ENCODE measurements at places on chromosomes 1 and 21.

- DNase-seq: no peak
Measured at GRCh38 chr1:51768971-51769588, 109.4 kb downstream of the NRDC start.

- no peak for DNase-seq
Measured at GRCh38 chr1:185733818-185734735, at the start of gene HMCN1. HMCN1 (plus strand) TSS chr1:185734391; CDS start chr1:185734780, 389 bp downstream.

GRCh38 chr1:59990470-59990869, 63.9 kb upstream of the CYP2J2 start:
- no peak for DNase-seq

DNA sequence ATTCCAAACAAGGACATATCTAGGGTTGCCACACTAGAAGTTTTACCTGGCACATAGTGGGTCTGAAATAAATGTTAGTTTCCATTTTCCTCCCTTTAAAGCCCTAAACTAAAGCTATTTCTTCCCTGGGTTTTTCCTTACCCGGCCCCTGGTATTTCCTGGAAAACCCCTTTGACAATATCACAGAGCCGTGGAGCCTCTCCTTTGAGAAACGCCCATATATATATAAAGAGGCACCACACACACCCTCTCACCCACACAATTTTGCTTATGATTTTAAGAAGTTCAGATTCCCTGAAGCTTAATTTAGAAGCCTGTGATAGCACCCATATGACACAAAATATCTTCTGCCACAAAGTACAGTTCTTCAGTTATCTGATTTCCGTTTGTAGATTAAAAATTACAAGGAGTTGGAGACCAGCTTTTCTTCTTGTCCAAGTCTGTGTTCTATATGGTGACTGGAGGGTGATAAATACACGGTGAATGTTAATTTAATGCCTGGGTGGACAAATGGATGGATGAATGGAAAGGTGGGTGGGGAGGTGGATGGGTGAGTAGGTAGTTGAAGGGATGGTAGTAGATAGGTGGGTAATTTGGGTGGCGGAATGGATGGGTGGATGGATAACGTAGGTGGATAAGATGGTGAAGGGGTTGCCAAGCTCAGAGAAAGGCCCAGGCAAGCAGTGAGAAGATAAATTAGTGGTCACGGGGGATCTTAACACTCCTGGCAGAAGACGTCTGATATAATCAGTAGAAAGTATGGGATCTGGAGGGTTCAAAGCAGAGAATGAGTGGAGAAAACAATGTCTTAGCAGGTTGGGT, 154.4 kb upstream of the FGGY start:
- DNase-seq: no peak

DNA sequence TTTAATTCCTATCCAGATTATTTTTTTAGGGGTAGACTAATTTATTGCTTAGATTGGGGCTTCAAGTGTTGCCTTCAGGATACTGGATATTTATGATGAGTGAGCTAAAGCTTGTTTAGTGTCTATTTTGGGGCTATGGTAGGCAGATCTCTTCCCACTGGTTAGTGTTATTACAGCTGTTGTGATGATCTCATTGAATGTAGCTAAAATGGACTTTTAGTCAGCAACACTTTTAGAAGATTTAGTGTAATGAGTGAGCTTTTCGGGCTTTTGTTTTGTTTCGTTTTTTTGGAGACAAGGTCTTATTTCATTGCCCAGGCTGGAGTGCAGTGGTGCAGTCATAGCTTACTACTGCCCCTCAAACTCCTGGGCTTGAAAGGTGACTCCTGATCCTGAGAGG, 14.2 kb downstream of the THRAP3 start:
- DNase-seq: no peak

GRCh38 chr1:147664206-147664605, 6.1 kb downstream of the ACP6 start:
- DNase-seq: no peak

GRCh38 chr21:37532868-37533780, 166.6 kb downstream of the DYRK1A start:
- DNase-seq: no peak

All from stimulated activated CD8-positive, alpha-beta memory T cell treated with anti-CD3 and anti-CD28 coated beads, Interleukin-2, amount 100 ng/mL, for 1 hour (primary cell).